Kidney (tissue), 22 donors: ENCODE measurements at places on chromosomes 5 and 9. TPM values are rescaled to one million over a fixed set of nuclear protein-coding genes. Genes with fewer than 3 reads are reported as not detected.

- no peaks in the 10 kb centered on the region for H3K27me3 ChIP-seq
- no peaks in the 10 kb centered on the region for H3K36me3 ChIP-seq
- H3K4me1 ChIP-seq: no peaks in the 10 kb centered on the region
- H3K4me3 ChIP-seq: no peak overlapping the region
- no peak for DNase-seq
Measured at GRCh38 chr5:171966270-171966669, 40.2 kb downstream of the FBXW11 start.

DNA sequence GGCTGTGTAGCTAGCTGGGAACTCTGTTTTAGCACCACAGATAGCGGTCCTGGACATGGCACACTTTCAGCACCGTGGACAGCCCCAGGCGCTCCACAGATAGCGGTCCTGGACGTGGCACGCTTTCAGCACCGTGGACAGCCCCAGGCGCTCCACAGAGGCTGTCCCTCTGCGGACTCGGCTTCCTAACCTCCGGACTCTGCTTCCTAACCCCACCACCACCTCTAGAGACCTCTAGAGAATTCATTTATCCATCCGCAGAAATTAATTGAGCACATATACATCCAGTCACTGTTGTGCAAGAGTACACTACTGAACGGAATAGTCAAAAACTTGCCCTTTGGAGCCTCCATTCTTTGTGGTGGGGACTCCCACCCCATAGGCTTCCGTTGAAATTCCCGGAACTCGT is 27.4 kb downstream of the UNC5A start:
- H3K36me3 ChIP-seq: no peaks in the 10 kb centered on the region

GRCh38 chr5:103327893-103328292 is 69.3 kb downstream of the MACIR start:
- H3K27me3 ChIP-seq: no peaks in the 10 kb centered on the region
- no peak for DNase-seq
- H3K36me3 ChIP-seq: no peaks in the 10 kb centered on the region
- H3K27ac ChIP-seq: no peak overlapping the region
- H3K4me3 ChIP-seq: no peak overlapping the region

Gene TLE1
- 52.5 TPM for total RNA-seq
